COR-L47 (cell line): ENCODE measurements at places on chromosomes 7 and 10.

GRCh38 chr7:36284456-36285090, 105.1 kb upstream of the ANLN start:
- DNase-seq: no peak

DNA sequence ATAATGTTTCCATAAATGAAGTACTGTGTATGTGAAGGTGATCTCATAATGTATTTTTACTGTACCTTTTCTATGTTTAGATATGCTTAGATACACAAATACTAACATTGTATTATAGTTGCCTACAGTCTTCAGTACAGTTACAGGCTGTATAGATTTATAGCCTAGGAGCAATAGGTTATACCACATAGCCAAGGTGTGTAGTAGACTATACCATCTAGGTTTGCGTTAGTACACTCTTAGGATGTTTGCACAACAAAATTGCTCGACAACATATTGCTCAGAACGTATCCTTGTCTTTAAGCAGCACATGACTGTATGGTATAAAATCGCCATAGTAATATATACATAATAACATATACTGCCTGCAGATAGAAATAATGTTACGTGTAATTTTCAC, 42.9 kb downstream of the WAC start:
- DNase-seq: no peak

DNA sequence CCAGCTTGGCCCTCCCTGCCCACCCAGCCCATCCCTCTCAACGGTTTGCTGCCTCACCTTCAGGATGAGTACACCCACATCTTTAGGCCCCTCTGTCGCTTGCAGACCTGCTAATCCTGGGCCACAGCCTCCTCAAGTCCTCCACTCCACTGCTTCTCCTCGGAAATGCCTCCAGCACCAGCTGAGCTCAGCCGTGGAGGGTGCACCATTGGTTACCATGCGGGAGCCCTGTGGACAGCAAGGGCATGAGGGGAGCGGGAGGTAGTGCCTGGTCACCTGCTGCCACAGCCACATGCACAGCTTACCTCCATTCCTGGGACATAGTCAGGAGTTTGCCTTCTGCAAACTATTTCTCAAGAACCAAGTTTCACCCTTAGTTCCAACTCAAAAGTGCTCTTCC, 286.3 kb upstream of the ZMIZ1 start:
- no peak for DNase-seq

GRCh38 chr10:96238646-96239623, 32.4 kb downstream of the BLNK start:
- DNase-seq: no peak

DNA sequence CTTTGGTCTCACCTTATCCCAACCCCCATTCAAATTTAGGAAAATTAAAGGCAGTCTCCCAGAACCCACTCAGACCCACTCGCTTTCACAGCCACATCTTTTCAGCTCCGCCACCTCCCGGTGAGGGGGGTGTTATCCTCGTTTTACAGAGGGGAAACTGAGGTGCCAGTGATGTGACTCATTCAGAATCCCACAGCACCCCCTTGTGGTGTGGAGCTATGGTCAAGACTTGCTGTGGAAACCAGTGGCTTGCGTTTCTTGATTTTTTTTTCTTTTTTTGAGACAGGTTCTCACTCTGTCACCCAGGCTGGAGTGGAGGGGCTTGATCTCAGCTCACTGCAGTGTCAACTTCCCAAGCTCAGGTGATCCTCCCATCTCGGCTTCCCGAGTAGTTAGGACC, 27.6 kb downstream of the SLC35G1 start:
- DNase-seq: no peak

DNA sequence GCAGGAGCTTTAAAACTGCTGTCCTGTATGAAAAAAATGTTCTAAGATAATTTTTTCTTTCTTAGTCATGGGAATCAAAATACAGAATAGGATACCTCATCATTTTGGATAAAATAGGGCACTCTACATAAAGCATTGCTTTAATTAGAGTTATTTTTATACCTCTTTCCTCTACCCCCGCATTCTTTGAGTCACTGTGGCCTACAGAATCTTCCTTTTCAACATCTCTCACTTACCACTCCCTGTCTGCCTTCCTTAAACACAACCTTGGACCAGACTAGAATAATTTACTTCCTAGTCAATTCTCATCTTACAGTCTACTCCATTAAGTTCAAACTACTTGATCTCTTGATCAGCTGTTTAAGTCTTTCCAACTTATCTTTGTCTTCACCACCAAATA, 462.3 kb downstream of the PHTF2 start:
- no peak for DNase-seq

GRCh38 chr10:3495281-3495680, 289.7 kb downstream of the KLF6 start:
- no peak for DNase-seq

GRCh38 chr10:25753776-25754175, 180.3 kb upstream of the MYO3A start:
- DNase-seq: no peak

DNA sequence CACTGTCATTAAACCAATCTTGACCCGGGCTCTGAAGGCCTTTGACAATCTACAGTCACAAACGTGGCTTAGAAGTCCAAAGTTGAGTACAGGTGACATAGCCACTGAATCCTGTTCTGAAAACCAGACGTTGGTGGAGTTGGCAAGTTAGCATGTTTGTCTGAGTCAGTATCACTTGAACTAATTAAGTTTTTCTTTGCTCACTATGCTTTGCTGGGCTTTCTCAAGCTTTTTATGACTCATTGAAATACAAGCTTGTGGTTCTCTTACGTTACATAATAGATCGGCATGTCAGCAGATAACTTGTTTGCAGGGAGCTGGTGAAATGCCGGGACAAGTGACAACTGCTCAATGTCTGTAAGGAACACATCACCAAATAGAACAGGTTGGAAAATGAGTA, 53.8 kb downstream of the ARL5B start:
- no peak for DNase-seq

- DNase-seq: no peak
Observed at GRCh38 chr7:26379711-26380110, 88.0 kb downstream of the SNX10 start.

- DNase-seq: no peak
Observed at GRCh38 chr10:97514344-97514743, 15.6 kb downstream of the UBTD1 start.

DNA sequence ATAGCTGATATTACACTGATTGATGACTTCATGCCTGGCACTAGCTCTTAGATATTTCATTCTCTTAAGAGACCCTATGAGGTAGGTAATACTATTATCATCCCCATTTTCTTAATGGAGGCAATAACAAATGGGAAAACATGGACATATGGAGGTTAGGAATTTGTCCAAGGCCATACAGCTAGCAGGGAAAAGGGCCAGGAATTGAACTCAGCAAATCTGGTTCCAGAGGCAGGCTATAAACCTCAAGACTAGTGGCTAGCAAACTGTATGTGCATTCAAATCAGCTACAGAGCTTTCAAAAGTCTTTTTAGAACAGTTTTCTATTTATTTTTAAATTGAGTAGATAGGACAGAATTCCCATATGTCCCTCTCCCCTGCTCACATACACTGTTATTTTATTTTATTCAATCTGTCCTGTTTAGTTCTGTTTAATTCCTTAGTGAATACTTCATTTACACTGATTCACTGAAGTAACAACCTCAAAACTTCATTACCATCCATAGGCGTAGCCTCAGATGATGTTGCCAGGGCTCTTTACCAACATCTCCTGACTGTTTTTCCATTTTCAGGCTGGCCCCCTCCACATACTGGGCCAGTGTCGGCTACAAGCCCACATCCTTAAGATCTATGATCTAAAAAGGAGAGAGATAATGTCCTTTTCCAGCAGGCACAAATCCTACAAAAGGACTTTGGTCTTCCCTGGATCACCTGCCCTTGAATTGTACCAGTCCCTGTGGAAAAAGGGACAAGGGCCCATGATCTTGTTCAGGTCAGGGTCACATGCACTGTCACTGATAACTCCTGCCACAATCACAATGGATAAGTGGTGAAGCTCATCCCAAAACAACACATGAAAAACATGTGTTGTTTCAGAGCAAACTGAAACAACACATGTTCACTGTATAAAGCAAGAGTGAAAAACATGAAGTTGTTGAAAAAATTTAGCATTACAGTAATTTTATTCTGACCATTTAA, 15.9 kb downstream of the FAM24B start:
- no peak for DNase-seq

GRCh38 chr10:66982792-66983474, 57.1 kb downstream of the LRRTM3 start:
- no peak for DNase-seq

- DNase-seq: no peak
Observed at GRCh38 chr7:69982197-69982596, 383.9 kb downstream of the AUTS2 start.

DNA sequence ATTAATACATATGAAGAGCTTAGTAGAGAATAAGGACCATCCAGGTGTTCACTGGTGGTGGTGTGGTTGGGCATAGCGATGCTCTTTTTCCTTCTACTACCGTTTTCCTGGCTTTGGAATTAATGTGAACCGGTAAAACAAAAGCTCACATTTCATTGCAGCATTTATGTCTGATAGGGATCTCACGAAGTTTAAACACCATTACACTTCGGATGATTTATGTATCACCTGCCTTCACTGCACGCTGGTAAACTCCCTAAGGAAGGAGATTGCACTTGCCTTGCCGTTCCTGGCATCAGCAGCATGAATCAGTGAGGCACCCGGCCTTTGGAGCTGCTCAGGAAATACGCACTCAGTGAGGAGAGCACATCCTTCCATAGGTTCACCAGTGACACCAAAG, 47.5 kb downstream of the WIPF3 start:
- no peak for DNase-seq
